ENCODE measurements at places on chromosomes 16 and 17.

DNA sequence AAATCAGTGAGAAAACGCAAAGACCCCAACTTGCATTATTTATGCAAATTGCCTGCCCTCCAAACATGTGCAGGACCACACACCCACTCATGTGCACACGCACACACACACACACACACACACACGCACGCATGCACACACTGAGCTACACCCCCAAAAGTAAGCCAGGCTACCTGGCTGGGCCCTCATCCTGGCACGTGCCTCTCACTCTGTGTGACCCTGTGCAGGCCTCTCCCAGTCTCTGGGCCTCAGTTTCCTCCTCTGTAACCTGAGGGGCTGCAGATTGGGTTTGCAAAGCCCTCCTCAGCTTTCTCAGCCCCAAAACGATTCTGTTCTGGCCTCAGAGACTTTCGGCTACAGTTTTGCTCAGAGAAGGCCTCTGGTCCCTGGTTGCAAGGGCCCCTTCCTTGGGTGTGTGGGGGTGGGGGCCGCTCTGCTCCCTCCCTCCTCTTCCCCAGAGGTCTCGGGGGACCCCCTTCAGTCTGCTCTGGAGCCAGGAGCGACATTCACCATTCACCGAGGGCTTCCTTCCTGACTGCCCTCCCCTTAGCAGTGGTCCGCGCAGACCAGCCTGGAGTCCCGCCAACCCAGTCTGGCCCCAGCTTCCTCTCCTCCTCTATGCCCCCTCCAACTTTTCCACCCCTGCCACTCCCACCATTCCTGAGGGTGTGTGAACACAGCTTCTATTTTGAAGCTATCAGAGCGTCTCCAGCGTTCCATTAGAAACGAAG is 5.4 kb upstream of the PIK3R6 start:
- DNase-seq = no peak

DNA sequence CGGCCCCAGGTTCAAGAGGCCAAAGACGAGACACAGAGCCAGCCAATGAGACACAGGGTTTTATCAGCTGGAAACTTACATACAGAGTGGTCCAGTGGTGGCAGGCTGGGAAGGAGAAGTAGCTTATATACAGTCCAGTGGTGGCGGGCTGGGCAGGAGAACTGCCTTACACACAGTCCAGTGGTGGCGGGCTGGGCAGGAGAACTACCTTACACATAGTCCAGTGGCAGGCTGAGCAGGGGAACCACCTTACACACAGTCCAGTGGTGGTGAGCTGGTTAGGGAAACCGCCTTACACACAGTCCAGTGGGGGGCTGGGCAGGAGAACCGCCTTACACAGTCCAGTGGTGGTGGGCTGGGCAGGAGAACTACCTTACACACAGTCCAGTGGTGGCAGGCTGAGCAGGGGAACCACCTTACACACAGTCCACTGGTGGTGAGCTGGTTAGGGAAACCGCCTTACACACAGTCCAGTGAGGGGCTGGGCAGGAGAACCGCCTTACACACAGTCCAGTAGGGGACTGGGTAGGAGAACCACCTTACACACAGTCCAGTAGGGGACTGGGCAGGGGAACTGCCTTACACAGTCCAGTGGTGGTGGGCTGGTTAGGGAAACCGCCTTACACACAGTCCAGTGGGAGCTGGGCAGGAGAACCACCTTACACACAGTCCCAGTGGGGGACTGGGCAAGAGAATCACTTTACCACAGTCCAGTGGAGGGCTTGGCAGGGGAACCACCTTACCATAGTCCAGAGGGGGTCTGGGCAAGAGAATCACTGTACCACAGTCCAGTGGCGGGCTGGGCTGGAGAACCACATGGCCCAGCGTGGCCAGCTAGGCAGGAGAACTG is 90.9 kb downstream of the GAS7 start:
- no peak for DNase-seq

GRCh38 chr16:8594149-8594666 is 3.9 kb upstream of the TMEM114 start:
- DNase-seq = no peak

DNA sequence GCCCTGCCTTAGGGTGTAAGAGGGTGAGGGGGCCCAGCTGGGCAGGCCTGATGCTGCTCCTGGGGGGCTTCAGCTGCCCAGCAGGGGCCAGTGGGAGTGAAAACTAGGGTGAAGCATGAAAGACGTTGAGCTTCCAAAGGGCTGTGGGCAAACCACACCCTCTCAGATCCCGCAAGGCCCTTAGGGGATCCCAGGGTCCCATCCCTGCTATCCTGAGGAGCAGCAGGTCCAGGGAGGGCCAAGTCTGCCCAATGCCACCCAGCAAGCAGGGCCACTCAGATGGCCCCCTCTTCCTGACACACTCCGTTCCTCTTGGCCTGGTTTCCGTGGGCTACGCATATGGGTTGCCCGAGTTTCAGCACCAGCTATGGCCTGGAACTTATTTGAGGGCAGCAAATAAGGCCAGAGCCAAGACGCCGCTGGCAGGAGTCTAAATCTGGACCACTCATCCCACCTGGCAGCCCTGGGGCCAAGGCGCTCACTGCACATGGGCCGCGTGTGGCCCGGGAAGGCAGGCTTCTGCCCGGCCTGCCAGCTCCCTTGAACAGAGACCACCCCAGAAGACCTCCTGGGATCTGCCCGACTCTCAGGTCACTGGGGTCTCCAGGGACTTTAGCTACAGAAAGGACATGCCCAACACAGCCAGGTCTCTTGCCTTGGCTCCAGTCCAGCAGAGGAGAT is 4.2 kb downstream of the ATP2A3 start:
- no peak for DNase-seq

DNA sequence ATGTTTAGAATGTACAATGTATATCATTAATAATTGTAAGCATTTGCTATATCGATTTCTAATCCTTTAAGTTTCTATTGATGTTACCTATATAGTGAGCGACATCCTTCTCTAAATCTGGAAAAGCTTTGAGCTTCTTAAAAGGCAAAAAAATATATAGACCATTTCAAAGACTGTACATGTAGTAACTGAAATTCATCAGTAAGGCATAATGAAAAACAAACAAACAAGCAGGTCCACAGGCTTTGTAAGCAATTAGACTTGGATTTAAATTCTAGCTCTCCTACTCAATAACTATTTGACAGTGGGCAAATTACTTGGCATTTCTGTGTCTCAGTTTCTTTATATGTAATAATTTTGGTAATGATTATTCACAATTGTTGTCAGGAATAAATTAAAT is 51.7 kb upstream of the NACA2 start:
- no peak for DNase-seq

GRCh38 chr16:13770436-13770835 is 149.5 kb upstream of the ERCC4 start:
- DNase-seq = no peak

- peak; percentile 44 for DNase-seq
Observed at GRCh38 chr17:29111816-29112499, 68.2 kb downstream of the MYO18A start.

DNA sequence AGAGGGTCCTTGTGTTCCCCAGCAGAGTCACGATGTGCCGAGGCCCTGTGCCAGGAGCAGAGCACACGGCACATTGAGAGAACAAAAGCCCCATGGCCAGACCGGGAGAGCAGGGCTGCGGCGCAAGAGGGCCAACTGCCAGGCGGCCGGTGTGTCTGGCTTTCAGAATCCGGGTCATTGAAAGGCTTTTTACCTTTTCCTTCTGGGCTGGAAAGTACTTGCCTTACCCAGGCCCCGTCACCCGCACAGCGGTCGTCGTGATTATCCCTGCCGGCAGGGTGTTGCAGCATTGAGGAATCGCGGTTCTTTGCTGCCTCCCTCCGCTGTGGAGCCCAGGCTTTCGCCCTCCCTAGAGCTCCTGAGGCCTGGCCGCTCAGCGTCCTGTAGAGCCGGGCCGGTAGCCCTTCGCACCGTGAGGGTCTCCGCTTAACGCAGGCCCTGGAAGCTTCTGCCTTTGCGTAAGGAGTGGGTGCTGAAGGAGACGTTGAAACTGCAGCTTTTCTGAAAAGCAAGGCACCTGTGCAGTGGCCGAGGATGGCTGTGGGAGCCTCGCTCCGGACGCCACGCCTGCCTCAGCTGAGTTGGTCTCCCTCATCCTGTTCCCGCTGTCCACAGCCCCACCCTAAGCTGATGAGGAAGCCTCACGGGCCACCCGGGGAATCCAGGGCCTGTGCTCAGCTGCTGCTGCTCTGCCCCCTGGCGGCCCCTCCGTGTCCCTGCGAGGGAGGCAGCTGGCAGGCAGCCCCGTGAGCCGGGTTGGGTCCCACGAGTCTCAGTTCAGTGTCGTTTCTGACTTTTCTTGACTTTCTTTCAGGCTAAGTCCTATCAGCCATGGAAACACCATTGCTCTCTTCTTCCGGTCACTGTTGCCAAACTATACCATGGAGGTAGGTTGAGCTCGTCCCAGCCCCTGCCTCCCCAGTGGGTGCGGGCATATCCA is 8.6 kb upstream of the MC1R start:
- no peak for DNase-seq

GRCh38 chr17:12815642-12816141 is 26.4 kb downstream of the ARHGAP44 start:
- no peak for DNase-seq

DNA sequence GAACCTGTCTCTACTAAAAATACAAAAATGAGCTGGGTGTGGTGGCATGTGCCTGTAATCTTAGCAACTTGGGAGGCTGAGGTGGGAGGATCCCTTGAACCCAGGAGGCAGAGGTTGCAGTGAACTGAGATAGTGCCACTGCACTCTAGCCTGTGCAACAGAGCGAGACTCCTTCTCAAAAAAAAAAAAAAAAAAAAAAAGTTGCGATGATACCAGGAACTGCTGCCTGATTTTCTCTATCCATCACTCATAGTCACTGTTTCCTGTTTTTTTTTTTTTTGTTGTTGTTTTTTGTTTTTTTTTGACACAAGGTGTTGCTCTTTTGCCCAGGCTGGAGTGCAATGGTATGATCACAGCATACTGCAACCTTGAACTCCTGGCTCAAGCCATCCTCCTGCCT is 59.2 kb downstream of the ABCC1 start:
- DNase-seq = no peak

GRCh38 chr17:699345-699744 is 15.3 kb downstream of the VPS53 start:
- no peak for DNase-seq

- no peak for DNase-seq
Observed at GRCh38 chr16:56362706-56363105, 62.6 kb downstream of the AMFR start.

DNA sequence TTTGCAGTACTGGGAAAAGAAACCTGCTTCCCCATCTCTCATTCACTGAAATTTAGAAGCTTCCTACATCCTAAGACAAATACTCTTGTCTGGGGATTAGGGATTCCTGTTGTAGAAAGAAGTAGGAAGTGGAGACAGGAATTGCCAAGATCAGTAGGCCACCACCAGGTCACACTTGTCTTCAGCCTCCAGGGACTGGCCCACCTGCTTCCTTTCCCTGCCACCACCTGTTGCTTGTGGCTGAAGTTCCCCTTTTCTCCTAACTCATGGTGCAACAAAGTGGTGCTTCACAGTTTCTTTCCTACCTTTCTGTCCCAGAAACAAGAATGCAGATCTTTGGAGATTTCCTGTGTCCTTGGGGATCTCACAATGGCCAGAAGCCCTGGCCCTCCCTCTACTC is 82.4 kb downstream of the WNT3 start:
- DNase-seq = no peak

GRCh38 chr17:71922439-71922838 is 198.4 kb upstream of the SOX9 start:
- no peak for DNase-seq

GRCh38 chr17:57607553-57608120 is 137.5 kb downstream of the CCDC182 start:
- no peak for DNase-seq

DNA sequence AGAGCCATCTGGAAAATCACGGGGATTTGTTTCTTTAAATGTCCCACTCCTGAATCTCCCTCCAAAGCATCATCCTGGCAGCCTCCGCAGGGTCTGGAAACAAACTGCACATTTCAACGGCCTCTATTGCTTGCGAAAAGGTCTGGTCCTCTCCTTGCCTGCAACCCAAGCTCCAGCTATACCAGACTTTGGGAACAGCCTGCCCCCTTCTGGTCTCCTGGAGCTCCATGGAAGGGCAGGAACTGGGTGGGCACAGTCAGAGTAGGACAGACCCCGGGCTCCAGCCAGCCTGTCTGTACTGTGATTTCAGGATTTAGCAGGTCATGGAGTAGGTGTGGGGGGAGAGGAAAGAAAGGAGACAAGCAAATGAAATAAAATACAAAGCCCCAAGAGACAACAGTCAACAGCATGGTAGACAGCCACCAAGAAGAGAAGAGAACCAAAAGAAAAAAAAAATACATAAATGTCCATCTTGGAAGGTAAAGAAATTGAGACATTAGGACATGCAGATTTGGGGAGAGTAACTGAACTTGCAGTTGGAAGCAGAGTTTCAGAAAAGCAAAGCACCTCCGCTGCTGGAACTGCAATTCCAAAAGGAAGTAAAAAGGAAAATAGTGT is 2.7 kb downstream of the XYLT1 start:
- no peak for DNase-seq

GRCh38 chr17:76271669-76272540 is 6.8 kb downstream of the UBALD2 start:
- no peak for DNase-seq

- DNase-seq = no peak
Observed at GRCh38 chr17:16243801-16244567, 27.0 kb downstream of the PIGL start.

DNA sequence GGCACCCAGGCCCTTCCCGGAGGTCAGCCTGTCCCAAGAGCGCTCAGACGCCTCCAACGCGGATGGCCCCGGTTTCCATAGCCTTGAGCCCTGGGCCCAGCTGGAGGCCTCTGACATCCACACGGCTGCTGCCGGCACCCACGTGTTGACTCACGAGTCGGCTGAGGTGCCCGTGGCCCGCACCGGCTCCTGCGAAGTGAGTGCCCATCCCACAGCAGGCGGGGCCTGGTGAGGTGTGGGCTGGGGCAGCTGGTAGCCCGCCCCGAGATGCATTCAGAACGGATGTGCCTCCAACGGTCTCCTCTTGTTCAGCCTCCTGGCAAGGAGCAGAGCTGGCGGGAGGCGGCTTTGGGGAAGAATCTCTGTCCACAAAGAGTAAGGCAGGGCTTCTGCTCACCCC is 2.7 kb downstream of the WDR90 start:
- no peak for DNase-seq
